ENCODE measurements at places on chromosomes 13 and 19. TPM values are rescaled to one million over a fixed set of nuclear protein-coding genes. Genes with fewer than 3 reads are reported as not detected.
A peak's percentile ranks its signal among the peaks of the same experiment; 100 is the strongest.

The ZNF225 gene
- polyA plus RNA-seq: 1.9 TPM

The PGLYRP2 gene
- not detected for polyA plus RNA-seq

The GPR12 gene
- not detected for polyA plus RNA-seq

The SERTM1 gene
- polyA plus RNA-seq: not detected

The PNMA8A gene
- polyA plus RNA-seq: 16.7 TPM

GRCh38 chr13:59663707-59664106, 500.0 kb downstream of the DIAPH3 start:
- DNase-seq: no peak

DNA sequence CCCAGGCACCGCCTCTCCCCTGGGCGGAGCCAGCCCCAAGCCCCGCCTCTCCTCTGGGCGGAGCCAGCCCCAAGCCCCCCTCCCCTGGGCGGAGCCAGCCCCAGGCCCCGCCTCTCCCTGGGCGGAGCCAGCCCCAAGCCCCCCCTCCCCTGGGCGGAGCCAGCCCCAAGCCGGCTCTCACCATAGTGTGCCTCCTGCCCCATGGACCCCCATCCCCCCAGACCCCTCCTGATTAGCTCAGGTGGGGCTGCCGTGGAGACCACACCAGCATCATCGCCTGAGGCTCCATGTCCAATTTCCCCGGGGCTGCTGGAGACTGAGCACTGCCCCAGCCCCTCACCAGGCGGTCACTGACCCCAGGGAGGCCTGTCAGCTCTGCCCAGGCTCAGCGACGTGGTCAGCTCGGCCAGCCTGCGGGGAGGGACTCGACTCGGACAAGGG, 4.2 kb upstream of the MADCAM1 start:
- peak; percentile 72 for DNase-seq

- DNase-seq: no peak
Observed at GRCh38 chr19:1656988-1657536, 4.6 kb upstream of the TCF3 start.

DNA sequence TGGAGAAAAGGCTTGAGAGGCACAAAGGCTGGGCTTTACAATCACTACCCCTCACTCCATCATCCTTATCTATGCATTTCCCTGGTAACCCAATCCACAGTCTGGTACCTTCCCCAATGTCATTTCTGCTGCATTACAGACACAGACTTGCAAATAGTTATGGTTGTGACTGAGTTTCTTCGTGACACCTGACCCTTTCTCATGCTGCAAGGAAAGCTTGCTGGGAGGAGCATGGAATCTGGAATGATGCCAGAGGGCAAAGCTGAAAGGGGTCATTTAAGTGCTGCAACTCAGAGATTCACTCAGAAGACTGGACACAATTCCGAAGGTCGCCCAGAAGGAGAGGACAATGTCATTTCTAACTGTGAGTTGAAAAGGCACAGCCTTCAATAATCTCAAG, at the start of gene LGALS16:
TSS of gene LGALS16 (plus strand) at position 301 of the 400 bp plus-strand sequence. CDS start at position 350, 49 bp downstream.
- no peak for DNase-seq

DNA sequence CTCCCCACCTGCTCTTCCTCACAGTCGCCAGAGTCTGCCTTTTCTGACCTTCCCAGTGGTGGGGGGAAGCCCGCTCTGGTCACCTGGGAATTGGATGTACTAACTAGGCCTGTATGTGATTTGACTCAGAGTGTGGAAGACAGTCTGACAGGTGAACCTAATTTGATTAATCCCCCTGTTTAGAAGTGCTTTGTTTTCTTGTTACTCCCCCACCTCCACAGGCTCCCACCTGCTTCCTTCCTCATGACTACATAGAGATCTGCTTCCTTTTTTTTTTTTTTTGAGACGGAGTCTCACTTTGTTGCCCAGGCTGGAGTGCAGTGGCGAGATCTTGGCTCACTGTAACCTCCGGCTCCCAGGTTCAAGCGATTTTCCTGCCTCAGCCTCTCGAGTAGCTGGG, 44.0 kb downstream of the COG3 start:
- DNase-seq: no peak

DNA sequence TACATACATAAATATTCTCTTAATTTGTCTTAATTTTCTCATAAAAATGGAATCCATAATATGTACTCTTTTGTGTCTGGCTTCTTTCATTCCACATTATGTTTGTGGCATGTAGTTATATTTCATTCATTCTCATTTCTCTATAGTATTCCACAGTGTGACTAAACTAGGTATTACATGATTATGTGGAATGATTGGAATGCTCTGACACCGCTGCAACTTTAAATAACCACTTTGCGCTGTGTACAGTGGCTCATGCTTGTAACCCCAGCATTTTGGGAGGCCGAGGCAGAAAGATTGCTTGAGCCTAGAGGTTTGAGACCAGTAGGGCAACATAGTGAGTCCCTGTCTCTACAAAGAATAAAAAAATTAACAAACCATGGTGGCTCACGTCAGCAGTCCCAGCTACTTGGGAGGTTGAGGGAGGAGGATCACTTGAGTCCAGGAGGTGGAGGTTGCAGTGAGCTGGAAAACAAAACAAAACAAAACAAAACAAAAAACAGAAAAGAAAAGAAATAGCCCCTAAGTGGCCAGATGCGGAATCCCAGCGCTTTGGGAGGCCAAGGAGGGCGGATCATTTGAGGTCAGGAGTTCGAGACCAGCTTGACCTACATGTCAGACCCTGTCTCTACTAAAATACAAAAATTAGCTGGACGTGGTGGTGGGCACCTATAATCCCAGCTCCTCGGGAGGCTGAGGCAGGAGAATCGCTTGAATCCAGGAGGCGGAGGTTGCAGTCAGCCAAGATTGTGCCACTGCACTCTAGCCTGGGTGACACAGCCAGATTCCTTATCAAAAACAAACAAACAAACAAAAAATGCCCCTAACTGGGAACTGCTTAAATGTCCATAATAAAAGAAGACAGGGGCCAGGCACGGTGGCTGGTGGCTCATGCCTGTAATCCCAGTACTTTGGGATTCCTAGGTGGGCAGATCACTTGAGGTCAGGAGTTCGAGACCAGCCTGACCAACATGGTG, 8.0 kb upstream of the SAE1 start:
- no peak for DNase-seq

DNA sequence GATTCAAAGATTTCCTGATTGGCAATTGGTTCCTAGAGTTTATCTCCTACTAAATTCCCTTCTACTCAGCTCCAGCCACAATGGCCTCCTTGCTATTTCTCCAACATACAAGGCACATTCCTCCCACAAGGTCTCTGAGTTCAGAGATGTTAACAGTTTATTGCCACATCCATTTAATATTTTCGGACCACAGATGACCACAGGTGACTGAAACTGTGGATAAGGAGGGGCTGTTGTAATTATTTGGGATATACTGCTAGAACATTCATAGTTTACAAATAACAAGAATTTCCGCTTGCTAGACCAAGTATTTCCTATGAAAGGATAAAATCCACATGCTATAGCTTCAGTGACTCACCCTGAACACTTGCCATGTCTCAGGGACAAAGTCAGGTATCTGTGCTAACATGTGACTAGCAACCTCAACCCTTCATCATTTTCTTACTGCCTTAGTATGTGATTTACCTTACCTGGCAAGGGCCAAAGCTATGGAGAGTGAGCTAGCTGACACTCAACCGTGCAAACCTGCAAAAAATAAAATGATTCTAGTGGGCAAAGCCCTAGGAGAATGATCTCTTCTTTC, 117.7 kb downstream of the TBC1D4 start:
- DNase-seq: no peak

- DNase-seq: peak; percentile 14
Observed at GRCh38 chr13:30551189-30551588, 66.5 kb upstream of the USPL1 start.

DNA sequence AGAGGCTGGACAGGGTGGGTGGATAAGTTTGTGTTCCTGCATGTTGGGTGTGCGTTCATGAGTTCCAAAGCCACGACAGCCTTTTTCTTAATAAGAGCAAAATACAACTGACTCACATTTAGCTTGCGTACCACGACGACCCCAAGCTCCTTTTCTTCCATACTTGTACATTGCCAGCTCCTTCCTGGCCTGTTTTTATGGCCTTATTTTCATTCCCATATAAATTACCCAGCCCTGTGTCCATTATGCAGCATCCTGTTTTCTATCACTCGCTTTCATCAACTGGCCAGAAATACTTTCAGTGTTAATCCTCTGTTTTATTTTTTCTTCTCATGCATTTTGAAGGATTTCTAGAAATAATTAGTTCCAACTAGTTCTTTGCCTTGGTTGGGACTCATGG, 499.1 kb downstream of the FOXO1 start:
- no peak for DNase-seq

- no peak for DNase-seq
Observed at GRCh38 chr19:14119644-14120496, 2.3 kb upstream of the PRKACA start.

GRCh38 chr13:77584106-77584505, 48.6 kb downstream of the SCEL start:
- no peak for DNase-seq

DNA sequence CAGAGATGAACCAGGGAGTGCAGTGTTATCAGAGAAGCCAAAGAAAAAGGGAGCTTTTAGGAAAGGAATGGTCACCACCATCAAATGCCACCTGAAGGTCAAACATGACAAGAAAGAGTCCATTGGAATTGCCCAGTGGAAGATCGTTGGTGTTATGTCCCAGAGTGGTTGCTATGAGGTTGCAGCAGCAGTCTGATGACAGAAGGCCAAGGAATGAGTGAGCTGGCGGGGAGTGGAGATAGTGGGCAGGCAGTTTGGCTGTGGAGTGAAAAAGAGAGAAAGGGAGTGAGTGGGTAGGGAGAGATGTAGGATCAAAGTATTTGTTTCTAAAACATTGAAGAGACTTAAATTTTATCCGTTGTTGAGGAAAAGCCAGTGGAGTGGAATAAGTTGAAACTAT, 117.4 kb upstream of the WASF3 start:
- DNase-seq: no peak

All from K562 (cell line).